Activated T-helper 1 cell treated with anti-CD3 and anti-CD28 coated beads, Interleukin-2, amount 50 U/mL, for 16 hours (primary cell): ENCODE measurements at places on chromosomes 1 and 21.

GRCh38 chr1:103372866-103373265, 152.6 kb upstream of the RNPC3 start:
- DNase-seq: no peak

DNA sequence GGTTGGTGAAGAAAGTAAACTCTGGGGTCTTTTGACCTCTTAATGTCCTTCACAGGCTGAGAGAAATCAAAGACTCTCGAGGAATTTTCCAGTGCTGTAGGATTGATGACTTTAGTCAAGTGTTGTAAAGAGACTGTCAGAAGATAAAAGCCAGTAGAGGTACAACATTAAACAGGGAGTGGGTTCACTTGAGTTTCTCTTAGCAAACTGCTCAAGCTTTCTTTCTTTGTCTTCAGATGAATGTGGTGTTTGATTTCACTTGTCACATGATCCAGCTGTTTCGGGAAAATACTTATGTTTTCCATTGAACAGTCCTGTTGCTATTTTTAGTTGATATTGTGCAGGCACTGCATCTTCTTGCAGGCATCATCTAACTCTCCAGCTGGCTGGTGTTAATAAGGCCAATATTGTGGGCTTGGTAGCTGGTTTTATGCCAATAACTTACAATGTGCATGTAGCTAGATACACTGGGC, 45.6 kb downstream of the XCL2 start:
- DNase-seq: no peak

GRCh38 chr1:20728371-20729154, 3.9 kb downstream of the SH2D5 start:
- DNase-seq: no peak

DNA sequence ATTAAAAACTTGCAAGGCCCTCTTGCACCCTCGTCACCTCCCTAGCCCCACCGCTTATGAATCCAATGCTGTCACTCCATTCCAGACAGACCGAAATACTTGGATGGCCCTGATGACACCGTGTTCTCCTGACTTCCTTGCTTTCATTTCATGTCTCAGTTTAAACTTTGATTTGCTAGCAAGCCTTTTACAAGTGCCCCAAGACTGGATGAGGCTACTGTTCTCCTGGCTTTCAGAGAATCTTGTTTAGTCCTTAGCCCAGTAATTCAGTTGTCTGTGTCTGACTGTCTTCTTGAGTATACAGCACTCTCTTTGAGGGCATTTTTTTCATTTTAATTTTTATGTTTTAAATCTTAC, 824 bp upstream of the IFI44L start:
- no peak for DNase-seq

GRCh38 chr1:228366866-228367741, 39.5 kb downstream of the TRIM11 start:
- DNase-seq: no peak
